ENCODE measurements at places on chromosomes 6 and 20. TPM values are rescaled to one million over a fixed set of nuclear protein-coding genes. Genes with fewer than 3 reads are reported as not detected.

Gene MOG
- 1.5 TPM for total RNA-seq

Gene RIPOR3
- total RNA-seq = 2.1 TPM

Gene GPLD1
- 1.6 TPM for total RNA-seq

Gene PDE7B
- total RNA-seq = 8.3 TPM

Gene CLVS2
- total RNA-seq = not detected

Gene LY6G6F
- total RNA-seq = not detected

Gene ITCH
- total RNA-seq = 48.6 TPM

DNA sequence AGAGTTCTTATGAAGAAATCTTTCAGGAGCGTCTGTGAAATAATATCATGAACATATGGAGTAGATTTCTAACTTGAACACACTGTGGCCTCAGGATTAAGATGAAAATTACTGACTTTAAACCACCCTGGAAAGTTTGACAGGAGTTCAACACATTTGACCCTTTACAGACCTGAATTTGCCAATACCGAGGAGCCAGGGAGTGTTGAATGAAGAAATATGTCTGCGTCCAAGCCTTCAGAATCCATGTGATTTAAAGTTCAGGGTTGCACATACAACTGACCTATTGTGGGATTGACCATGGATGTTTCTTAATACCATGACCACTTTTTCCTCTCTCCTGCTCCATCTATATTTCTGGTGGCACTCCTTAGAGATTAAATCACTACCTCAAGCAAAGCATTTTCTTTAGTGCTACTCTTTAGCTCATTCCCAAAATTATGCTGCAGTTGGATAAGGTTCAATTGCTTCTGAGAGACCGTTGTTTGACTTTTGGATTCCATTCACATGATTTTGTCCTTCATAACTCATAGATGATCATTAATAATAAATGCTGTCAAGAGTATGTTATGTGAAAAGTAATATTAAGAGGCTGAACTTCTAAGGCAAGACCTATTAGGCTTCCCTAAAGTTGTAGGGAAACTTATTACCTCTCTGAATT is 57.4 kb downstream of the PRL start:
- DNase-seq = no peak

DNA sequence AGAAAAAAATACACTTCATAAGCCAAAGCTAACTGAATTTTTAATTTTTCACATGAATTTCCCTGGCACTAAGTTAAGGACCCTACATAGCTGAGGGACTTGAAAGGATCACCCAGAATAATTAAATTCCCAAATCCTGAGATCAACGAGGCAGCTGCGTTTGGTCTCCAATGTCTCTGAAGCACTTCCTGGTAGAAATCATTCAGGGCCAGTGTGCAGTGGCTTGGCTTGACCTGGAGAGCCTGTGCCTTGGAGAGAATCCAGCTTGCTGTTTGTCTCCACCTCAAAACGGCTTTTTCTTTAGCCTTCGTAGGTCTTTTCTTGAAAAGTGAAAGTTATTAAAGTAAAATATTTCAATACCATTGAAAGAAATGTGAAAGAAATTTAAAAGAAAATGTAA is 92.4 kb downstream of the SMOC2 start:
- DNase-seq = no peak

DNA sequence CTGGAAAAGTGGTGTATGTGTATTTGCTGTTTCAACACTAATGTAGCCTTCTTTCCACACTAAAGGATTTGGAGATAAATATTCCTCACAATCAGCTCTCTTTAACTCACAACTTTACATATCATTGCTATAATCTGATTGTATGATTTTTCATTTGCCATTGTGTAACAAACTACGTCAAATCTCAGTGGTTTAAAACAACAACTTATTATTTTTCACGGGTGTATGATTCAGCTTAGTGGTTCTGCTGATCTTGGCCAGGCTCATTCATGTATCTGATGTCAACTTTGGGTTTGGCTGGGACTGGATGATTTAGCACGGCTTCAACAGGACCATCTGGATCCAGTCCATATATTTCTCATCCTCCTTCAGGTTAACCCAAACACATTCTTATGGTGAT is 55.4 kb upstream of the TMX4 start:
- no peak for DNase-seq

GRCh38 chr6:46925563-46926253 is 4.0 kb upstream of the ADGRF5 start:
- peak; percentile 85 for DNase-seq

DNA sequence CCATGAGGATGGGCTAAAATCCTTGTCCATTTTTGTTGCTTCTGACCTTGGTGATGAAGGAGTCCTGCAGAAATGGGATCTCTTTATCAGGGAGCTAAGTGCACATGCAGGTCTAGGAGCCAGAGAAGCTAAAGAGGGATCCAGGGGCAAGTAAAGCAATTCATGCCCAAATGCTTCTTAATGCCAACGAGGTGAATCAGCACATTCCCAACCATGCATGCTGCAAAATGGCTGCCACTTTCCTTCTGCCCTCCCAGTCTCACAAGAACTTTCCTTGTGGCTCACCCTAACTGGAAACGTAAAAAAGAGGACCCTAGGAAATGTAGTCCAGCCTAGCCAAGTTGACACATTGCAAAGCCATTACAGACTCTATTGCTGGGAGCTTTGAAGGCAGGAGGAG is 298.4 kb downstream of the MAFB start:
- DNase-seq = no peak

GRCh38 chr6:12369781-12370262 is 79.7 kb downstream of the EDN1 start:
- no peak for DNase-seq

- DNase-seq = no peak
Measured at GRCh38 chr6:36597775-36598174, 3.6 kb downstream of the SRSF3 start.

DNA sequence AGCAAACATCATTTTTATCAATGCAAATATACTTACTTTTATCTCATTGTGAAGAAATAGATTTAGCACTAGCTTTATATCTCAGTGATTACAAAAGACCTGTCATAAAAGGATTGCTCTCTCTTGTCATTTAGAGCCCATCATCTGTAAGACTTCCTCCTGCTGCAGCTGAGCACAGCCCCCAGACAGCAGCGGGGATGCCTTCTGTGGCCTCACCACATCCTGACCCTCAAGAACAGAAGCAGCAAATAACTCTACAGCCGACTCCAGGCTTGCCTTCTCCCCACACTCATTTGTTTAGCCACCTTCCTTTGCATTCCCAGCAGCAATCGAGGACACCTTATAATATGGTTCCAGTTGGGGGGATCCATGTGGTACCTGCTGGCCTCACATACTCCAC is 127.0 kb upstream of the EDN1 start:
- DNase-seq = no peak

DNA sequence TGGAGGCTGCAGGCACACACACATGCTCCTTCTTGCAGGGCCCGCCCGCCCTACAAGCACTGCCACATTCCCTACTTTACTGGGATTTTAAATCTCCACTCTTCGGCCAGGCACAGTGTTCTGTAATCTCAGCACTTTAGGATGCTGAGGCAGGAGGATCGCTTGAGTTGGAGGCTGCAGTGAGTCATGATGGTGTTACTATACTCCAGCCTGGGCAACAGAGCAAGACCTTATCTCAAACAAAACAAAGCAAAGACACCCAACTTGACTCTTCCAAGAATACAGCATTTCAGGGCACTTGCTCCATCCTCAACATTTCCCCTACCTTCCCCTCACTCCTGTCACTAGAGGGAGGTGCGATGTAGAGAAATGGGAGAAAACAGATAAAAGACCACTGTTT is 194.0 kb downstream of the MYLK4 start:
- DNase-seq = no peak

All from right cardiac atrium (tissue), 5 donors.